Stimulated activated CD8-positive, alpha-beta memory T cell treated with anti-CD3 and anti-CD28 coated beads, Interleukin-2, amount 100 ng/mL, for 1 hour (primary cell): ENCODE measurements at places on chromosomes 3 and 15.

DNA sequence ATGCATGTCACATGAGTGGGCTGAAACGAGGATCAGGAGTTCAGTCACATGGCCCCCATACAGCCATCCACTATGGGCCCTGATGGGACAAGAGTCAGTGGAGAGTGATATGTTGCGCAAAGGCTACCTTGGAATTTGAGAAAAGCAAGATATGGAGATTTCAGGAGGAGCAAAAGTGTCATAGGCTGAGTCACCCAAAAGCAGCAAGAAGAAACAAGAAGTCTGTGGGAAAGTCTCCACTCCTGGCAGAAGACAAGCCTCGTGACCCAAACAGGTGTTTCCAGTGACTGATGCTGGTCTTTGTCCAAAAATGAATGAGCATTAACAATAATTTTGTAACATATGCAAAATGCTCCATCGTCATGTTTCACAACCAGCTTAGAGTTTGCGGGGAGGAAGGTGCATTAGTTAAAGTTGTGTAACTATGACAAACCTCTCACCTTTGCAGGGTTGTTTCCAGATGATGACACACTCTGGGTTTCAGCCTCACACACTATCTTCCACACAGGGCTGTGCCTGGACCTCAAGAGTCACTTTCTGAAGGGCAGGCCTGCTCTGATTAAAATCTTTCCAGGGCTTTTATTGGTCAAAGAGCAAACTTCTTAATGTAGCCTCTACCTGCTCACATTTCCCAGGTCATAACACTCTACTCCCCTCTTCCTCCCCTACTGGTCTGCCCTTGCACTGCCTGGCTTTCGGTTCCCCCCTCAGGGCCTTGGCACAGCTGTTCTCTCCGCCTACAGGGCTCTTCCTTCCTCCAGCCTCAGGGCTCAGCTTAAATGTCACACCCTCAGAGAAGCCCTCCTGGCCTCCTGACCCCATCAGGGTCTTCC lies 3.9 kb upstream of the DNASE1L3 start:
- no peak for DNase-seq

GRCh38 chr3:187913617-187914033 lies 168.4 kb upstream of the BCL6 start:
- no peak for DNase-seq

- no peak for DNase-seq
Measured at GRCh38 chr3:101780661-101781060, 1.6 kb downstream of the NXPE3 start.

GRCh38 chr3:125313060-125313635 lies 62.0 kb downstream of the ZNF148 start:
- no peak for DNase-seq

DNA sequence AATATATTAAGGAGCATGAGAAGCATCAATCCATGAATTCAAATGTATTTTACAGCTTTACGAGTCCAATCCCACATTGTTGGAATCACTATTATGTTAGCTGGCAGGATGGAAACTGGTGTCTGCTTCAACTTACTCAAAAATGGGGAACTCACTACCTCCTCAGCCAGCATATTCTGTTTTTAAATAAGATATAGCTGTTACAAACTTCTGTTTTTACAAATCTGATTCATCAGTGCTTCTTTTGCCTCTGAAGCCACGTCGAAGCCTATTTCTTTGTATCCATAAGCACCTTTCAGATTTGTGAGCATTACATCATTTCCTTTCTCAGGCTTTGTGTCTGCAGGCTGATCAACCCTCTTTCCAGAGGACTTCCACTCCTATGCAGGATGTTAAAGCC lies 105.9 kb downstream of the TPRG1 start:
- DNase-seq: no peak
